ENCODE measurements at places on chromosomes 2 and 18.

- no peak for DNase-seq
Measured at GRCh38 chr2:143125717-143126116, 3.5 kb upstream of the ARHGAP15 start.

- DNase-seq = no peak
Measured at GRCh38 chr2:37196320-37197195, at the start of gene CEBPZOS. Gene CEBPZOS, plus strand, starts transcription at chr2:37196496. Its CDS starts 3,209 bp downstream, at chr2:37199705.

- no peak for DNase-seq
Measured at GRCh38 chr18:22827216-22827615, 105.9 kb upstream of the RBBP8 start.

GRCh38 chr2:99974275-99974674 lies 168.1 kb downstream of the AFF3 start:
- DNase-seq = no peak

GRCh38 chr2:31956312-31956711 lies 54.5 kb downstream of the MEMO1 start:
- DNase-seq = no peak

GRCh38 chr18:54616220-54616848 lies 25.3 kb downstream of the DYNAP start:
- no peak for DNase-seq

- DNase-seq = no peak
Measured at GRCh38 chr18:32368170-32368569, 102.5 kb downstream of the GAREM1 start.

DNA sequence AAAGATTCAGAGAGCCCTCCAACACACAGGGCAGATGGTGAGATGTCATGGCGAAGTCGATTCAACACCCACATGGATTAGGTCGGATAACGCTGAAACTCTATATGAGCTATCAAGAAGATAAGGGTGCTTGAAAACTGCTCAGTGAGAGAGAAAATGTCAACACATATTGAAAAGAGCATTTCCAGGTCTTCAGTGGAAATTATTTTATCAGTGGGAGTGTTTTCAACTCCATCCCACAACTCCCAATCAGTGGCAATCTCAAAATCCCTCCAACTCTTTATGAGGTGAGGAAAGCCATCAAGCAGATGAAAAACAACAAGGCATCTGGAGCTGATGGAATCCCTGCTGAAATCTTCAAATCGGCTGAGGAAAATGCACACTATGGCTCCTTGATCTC lies 104.5 kb upstream of the KLHL14 start:
- no peak for DNase-seq

DNA sequence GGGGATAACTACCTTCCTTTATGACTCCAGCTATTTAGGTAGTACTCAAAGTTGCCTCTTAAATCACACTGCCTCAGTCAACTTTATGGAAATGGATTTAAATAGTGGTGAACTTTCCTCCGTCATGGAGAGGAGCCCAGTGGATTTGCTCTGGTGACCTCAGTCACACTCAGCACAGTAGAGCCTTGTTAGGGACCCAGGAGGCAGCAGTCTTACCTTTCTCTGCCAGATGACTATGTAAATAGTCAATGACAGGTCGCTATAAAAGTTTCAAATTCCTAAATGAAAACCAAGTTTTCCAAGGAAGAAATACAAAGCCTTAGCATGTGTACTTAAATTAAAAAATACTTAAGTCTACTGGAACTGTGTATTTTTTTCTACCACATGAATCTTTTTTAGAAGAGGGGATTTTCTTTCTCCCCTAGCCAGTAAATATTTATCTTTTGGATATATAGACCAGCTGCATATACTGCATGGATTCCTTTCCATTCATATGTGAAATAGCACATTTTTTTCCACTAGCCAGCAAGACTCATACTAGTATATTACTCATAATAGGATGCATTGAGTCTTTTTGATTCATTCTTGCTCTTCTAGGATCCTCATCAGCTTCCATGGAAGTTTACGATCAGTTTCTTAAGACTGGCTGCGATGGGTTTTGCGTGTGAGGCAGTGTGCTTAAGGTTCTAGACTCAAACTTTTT lies 147.1 kb downstream of the FMNL2 start:
- DNase-seq = no peak

DNA sequence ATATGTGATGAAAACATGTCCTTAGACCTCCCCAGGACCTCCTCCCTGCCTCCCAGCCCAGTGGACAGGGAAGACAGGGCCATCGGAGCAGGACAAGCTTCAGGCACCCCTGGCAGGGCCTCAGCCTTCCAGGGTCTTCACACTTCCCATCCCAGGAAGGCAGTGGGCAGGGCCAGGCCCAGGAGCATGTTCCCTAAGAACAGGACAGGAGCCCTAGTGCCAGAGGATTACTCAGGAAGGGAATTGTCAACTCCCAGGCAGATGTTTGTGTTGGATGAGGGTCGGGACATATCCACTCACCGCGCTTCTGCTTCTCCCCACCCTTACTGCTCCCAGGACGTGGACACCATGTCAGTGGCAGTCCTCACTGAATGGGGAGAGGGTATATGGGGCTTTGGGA lies 138.9 kb downstream of the TNS1 start:
- no peak for DNase-seq

- no peak for DNase-seq
Measured at GRCh38 chr2:197233473-197233872, 77.1 kb downstream of the ANKRD44 start.

GRCh38 chr2:44932079-44932478 lies 9.4 kb upstream of the SIX3 start:
- no peak for DNase-seq

DNA sequence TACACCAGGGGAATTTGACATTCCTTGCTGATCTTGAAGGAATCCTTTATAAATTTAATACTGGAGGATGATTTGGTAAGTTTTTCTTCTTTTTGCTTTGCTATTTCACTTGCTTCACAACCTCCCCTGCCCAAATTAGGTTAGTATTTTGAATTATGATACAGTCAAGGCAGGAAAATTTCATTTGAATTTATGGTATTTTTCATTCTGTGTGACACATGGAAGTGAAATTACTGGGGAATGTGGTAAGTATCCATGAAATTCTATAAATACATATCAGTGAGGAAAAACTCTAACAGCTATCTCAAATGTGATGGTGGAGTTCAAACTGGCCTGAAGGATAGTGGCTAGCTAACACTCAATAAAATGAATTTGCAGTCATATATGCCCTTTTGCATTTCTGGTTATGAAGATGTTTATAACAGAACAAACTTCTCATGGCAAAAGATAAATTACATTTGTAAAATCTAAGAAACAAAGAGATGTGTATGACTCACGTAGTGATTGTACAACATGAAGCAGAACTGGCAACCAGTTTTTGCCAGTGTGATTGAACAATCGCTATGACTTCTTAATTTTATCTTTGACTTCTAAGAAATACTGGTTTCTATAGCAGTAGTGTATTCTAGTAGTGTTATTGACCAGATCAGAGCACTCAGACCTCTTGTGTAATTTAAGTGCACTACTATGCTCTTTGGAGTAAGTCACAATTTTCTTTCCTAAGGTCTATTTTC lies 152.6 kb downstream of the IKZF2 start:
- DNase-seq = no peak

GRCh38 chr2:130332271-130333073 lies 10.2 kb upstream of the IMP4 start:
- no peak for DNase-seq

DNA sequence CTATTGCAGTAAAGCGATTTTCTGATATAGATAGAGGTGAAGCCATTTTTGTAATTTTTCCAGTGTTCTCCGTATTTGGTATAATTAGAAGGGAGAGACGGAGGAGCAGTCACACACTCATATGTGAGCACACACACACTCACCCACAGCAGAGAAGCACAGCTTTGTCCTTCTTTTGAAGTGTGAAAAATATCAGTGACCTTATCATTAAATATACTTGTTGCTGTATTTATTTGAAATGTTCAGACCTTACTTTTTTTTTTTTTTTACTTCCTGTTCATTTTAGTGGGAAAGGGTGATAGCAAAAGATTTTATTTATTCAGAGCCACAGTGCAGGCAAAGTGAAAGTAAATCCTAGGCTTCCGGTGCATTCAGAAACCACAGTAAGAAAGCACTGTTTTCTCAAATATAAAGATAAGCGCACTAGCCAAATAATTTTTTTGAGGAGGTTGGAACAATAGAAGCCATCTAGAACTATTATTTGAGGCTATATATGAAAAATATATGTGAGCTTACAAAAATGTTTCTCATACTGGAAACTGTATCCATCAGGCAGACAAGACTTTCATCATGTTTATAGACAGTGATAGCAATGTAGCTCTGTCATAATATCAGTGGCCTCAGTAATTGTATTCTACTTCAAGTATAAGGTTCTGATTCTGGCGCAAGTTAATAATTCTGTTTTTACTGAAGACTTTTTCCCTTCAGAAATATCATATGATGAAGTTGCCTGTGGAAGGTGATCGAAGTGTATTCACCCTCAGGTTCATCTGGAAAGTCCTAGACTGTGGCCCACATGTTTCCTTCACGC lies 37.2 kb downstream of the TSHZ1 start:
- DNase-seq = no peak

DNA sequence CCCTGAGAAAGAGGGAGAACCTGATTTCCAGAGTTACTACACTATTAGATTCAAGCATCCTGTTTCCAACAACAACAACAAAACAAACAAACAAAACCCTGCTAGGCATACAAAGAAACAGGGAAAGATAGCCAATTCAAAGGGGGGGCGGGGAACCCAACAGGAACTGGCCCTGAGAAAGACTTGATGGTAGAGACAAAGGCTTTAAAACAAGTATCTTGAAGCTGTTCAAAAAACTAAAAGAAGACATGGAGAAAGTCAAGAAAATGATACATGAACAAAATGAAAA lies 147.1 kb downstream of the THADA start:
- DNase-seq = no peak

GRCh38 chr2:232940724-232941123 lies 70.7 kb downstream of the SNORC start:
- no peak for DNase-seq

DNA sequence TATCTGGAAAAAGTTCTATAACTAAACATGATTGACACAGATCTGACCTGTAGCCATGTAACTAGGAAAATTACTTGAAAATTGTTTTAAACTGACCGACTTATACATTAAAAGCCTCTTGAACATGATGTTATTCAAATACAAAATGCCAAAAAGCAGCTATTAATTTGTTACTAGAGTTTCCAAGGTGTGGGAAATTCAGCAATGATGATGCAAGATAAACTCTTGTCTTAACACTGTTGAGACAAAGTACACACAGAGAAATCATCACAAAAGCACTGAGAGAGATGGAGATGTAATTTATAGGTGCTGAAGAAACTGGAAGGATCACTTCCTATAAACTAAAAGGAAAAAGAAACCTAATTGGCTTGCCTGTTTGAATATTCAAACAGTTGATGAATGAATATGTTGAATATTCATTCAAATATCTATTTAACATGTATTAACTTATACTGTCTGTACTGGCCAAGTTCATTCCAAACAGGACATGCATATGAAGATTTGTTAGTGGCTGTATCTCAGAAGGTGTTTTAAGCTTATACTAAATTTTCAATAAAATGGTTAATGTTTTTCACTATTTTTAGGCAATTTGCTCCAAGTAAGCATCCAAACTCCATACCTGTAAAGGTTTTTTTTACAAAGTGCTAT lies 34.6 kb upstream of the WDR75 start:
- no peak for DNase-seq

DNA sequence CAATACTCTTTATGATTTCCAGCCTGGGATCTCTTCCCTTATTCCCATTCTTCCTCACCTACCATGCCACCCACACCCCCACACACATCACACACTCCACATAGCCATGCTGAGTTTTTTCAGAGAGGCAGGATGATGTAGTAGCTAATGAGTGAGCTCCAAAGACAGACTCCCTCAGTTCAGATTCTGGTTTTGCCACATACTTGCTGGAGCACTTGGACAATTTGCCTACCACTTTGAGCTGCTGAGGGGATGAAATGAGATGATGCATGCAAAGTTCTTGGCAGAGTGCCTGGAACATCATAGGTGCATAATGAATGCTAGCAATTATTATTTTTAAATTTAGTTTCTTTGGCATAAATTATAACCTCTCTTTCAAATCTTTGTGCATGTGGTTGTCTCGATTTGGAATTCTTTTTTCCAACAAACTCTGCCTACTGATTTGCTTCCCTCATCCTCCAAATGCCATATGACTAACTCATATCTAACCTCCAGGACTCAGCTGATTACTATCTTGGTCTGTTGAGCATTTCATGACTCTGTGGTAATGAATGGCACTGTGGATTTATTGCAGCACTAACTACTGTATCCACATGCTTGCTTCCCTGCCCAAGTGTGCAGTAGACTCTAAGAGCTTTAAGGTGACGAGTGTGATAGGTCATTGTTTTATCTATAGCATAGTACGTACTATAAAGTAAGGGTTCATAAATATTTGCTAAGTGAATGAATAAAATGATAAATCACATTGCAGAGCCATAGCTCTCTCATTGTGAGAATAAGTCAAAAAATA lies 99.1 kb downstream of the TACR1 start:
- peak; percentile 81 for DNase-seq

- no peak for DNase-seq
Measured at GRCh38 chr18:79682894-79683625, 3.5 kb downstream of the CTDP1 start.

DNA sequence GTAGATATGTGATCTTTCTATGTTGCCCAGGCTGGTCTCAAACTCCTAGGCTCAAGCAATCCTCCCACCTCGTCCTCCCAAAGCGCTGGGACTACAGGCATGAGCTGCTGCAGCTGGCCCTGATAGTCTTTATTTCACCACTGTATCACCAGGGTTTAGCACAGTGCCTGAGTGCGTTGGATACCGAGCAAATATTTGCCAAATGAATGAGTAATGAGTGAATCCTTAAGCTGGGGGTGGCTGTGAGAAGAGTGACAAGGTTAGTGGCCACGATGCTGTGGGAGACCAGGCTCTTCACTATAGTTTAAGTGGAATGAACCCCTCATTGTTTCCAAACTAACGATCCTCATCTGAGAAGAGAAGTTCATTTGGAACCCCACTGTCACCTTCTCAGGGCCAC lies 60.8 kb upstream of the FAM136A start:
- DNase-seq = no peak

DNA sequence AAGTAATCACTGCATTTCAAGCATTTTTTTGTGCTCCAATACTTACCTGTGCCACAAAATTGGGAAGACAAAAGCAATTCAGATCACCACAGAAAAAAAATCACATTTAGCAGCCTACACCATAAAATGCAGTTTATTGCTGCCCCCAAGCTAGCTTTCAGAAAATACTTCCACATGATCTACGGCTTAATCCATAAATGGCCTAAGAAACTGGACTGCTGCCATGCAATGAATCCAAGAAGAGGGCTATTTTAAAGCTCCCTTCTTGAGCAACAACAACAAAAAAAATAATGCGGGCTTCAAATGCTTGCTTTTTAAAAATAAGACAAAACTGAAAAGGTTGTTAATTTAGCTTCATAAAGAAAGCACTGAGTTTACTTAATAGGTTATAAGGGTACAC lies 272.3 kb downstream of the RAD51AP2 start:
- DNase-seq = no peak
